ENCODE measurements at places on chromosomes 5 and 9. TPM values are rescaled to one million over a fixed set of nuclear protein-coding genes. Genes with fewer than 3 reads are reported as not detected.

The KIF4B gene
- not detected for polyA plus RNA-seq

The CRHBP gene
- 0.35 TPM for polyA plus RNA-seq

The LCP2 gene
- polyA plus RNA-seq, result 14.1 TPM

The ESM1 gene
- polyA plus RNA-seq, result not detected

The PRXL2C gene
- polyA plus RNA-seq, result 8.9 TPM

The CDKN2A gene
- polyA plus RNA-seq, result not detected

The FAM151B gene
- polyA plus RNA-seq, result 0.08 TPM

The PCDHB12 gene
- not detected for polyA plus RNA-seq

The PRSS3 gene
- polyA plus RNA-seq, result not detected

DNA sequence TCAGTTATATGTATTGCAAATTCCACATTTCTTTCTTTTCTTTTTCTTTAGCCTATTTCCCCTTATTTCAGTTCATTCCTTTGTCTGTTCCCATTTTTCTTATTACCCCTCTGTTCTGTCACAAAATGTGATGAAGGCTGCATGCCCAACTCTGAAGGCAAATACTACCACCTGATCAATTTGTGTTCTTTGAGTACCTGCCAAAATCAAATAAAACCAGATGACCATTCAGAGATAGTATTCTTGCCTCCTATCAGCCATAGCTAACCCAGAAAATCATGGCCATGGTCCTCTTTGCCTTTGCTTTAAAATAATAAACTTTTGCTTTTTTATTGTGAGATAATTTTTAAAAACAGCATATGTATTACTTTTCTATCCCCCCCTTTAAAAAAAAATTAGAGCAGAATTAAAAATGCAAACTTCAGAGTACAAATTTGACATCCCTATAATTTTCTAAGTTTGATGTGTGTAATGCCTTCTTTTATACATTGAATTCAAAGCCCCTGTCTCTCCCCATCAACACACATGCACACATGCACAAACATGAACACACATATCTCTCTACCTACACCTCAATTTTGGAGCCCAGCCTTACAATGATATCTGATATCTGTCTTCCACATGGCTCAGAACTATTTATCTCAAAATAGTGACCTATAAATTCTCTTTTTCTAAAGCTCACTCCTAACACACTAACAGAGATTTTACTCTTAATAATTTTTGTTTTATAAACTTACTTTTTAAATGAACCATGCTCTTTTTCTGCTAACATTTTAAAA lies 3.5 kb downstream of the RFESD start:
- DNase-seq, result no peak

DNA sequence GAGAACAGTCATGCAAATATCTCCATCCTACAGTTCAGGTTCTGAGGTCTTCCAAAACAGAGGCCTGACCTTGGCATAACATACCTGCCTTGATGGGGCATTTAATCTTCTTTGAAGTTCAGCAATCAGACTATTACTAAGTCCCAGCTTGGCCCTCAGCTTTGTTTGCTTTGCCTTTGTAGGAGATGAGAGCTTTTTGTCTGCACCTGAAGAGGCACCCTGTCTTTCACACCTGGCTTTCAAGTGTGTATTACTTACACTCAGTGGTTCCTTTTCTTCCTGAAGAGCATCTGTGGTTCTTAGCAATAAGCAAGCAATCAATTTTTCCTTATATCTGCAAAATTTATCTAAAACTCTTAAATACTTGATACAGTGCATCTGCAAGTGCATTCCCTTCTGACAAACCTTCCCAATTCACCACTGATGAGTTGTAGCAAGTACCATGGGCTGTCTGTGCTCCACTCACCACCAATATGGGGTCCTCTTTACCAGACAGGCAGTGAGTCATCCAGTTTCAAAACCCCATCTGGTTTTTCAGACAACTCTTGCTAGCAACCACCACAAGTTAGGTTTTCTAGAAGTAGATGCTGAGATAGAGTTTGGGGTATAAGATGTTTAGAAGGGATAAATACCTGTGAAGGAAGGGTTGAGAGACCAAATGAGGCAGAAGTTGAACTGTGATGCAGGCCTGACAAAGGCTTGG lies 100.2 kb downstream of the HINT1 start:
- no peak for DNase-seq

- DNase-seq, result no peak
These were observed 13.1 kb upstream of the IGFBPL1 start for GRCh38 chr9:38437193-38437823.

- DNase-seq, result no peak
These were observed 15.6 kb upstream of the ACSL6 start for GRCh38 chr5:132027027-132027426.

- no peak for DNase-seq
These were observed 133.4 kb downstream of the ACTL7B start for GRCh38 chr9:108722396-108722795.

GRCh38 chr9:108083796-108084352 lies 594.3 kb upstream of the KLF4 start:
- no peak for DNase-seq

DNA sequence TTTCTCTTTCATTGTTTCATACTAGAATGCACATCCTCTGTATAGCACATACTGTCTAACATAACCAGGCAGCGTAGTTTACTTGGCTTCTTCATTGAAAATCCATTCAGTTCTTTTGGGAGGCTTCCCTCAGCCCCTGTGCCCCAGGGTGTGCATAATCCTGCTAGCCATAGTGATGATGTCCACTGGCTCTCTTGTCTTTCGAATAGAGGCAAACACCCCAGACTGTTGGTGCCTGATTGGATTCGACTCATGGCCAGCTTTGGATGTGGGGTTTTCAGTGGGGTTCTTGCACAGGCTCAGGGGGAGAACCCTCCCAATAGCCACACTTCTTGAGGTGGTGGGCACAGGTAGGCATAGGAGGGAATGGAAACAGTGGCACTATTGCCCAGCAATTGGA lies 53.6 kb downstream of the ZSWIM6 start:
- DNase-seq, result no peak

- DNase-seq, result no peak
These were observed 43.3 kb upstream of the NDFIP1 start for GRCh38 chr5:142065273-142065672.

DNA sequence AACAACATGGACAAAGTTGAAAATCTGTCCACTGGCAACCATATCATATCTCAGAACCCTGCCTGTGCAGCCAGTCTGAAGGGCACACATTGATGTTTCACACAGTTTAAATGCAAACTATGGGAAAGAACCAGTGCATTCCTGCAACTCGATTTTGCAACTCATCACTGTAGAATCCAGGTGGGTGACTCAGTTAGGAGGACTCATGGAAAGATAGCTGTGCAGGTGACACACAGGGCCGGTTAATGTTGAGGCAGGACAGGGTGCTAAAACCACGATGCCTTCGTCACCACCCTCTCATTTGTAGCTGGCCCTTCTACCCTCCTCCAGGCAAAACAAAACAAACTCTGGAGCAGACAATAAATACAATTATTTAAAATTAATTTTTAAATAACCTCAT lies 62.8 kb downstream of the TLE1 start:
- DNase-seq, result no peak

All from K562 (cell line).